ENCODE measurements at places on chromosomes 1 and 21.
A peak's percentile ranks its signal among the peaks of the same experiment; 100 is the strongest.

DNA sequence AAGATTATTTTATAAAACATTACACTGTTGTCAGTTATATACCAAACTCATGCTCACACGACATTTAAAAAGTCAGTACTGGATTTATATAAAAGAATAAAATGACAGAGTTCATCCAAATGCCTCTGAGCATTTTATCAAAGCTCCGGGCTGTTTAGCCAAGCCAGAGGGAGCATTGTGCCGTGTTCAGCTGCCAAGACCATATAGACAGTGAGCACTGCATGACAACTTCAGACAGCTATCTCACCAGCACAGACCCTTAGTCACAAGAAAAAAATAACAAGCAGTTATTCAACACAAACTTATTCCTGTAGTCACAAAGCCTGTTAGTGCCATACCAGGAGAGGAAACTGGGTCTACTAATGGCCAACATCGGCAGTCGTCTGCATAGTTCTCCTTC is 88.0 kb upstream of the PBX1 start:
- DNase-seq = no peak

GRCh38 chr1:55445416-55445815 is 230.3 kb upstream of the USP24 start:
- DNase-seq = no peak

DNA sequence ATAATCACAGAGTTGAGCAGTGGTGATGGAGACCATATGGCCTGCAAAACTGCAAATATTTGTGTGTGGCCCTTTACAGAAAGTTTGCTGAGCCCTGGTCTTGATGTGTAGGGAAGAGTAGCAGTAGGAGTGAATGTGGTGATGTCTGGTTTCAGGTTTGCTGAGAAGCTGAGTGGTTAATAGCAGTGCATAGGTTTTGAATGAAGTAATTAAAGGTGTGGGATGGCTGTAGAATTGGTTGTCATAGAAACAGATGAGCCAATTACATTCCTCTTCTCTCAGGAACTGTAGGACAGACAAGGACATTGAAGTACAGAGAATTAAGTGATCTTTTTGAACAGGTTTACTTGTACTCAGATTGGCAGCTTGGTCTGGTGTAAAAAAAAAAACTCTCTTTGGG is 37.4 kb downstream of the PRDM2 start:
- no peak for DNase-seq

DNA sequence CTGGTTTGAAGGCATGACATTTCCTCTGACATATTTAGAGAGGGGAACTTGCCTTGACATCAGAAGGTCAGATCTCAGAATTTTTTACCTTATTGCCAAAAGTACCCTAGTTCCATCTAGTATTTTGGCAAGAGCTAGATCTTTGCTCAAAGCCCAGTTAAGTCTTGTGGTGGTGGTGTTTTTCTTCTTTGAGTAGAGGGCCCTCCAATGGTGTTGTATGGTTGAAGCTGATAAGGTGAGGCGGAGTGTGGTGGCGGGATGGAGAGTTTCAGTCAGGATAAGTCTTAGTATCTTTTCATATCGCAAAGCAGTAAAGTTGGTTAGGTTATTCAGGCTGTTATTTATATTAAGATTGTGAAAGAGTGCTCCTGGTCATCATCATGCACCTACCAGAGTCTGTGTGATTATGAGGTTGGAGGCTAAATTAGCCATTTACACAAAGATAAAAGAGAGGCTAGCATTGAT is 20.1 kb upstream of the MACF1 start:
- no peak for DNase-seq

DNA sequence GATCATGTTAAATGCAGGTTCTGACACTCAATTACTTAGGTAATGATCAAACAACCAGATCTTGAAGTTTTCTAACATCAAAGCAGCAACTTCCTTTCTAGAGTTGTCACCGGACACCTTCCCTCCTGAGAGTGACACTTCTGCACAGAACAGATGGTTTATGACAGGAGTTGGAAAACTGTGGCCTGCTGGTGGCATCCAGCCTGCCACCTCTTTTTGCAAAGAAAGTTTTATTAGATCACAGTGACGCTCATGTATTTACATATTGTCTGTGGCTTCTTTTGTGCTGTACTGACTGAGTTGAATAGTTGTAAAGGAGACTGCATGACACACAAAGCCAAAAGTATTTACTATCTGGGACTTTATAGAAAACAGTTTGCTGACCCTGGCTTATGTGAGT is 28.3 kb downstream of the DDR2 start:
- DNase-seq = no peak

DNA sequence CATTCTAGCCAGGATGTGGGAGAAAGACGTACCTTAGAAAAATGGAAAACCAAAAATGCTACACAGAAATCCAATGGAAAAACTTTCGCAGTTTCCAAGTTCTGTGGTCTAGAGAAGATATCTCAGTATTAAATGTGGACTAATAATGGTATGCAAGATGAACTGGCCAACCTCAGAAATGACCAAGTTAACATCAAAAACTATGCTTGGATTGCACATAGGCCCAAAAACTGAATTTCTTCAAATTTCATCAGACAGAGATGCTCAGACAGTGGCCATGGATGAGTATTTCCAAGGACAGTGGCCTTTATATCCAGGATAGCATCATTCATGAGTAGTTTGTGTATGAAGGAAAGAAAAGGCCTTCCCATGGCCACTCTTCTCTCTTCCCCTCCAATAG is 132.2 kb downstream of the TIAM1 start:
- no peak for DNase-seq

DNA sequence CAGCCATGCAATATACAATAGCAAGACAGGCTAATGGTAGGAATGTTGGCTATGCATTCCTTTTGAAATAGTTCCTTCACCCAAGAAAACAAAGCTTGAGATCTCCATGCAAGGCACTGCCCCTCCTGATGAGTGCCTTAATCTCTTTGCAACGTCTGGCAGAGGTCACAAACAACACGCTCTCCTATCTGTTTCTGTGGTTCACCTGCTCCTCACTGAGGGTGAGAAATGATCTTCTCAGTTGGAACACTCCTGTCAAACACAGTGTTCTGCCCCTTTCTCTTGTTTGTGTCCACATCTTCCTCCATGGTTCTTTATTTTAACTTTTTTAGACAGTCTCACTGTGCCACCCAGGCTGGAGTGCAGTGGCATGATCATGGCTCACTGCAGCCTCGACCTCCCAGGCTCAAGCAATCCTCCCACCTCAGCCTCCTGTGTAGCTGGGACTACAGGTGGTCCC is 21.2 kb upstream of the XPR1 start:
- DNase-seq = no peak

DNA sequence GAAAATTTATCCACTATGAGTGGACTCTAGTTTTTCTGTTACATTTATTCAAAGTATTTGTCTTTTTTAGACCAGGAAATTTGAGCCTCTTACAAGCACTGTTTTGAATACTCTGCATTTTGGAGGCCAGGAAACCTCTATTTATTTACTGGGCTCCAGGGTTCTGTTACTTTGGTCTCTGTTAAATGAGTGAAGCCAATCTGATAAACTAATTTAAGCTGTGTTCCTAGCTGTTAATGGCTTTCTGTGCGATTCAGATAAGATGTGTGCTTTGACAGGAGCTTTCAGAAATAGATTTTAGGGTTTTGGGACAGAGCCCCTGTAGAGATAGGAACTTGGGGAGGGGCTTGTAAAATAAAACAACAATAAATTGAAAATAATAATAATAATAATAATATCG is 23.9 kb downstream of the ACKR1 start:
- DNase-seq = no peak

- no peak for DNase-seq
These were observed 163.2 kb downstream of the FMN2 start for GRCh38 chr1:240254778-240255291.

GRCh38 chr1:79304131-79304530 is 297.6 kb upstream of the ADGRL4 start:
- no peak for DNase-seq

DNA sequence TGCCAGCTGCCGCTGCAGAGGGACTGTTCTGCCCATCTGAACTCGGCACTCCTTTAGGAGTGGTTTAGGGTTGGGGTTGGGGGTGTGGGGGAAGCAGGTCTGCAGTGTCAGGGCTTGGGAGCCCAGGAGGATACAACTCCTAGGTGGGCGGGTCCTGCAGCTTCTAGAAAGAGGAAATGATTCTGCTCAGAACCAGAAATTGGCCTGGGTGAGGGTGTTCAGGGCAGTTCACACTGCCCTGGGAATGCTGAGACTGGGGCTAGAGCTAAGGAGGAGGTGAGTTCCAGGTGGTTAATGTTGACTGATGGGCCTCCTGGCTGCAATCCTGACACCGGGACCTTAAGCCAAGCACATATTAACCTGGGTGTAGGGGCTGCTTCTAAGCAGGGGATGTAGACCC is 4.8 kb upstream of the SLC26A9 start:
- no peak for DNase-seq

GRCh38 chr1:164704954-164705353 is 146.0 kb downstream of the PBX1 start:
- no peak for DNase-seq

DNA sequence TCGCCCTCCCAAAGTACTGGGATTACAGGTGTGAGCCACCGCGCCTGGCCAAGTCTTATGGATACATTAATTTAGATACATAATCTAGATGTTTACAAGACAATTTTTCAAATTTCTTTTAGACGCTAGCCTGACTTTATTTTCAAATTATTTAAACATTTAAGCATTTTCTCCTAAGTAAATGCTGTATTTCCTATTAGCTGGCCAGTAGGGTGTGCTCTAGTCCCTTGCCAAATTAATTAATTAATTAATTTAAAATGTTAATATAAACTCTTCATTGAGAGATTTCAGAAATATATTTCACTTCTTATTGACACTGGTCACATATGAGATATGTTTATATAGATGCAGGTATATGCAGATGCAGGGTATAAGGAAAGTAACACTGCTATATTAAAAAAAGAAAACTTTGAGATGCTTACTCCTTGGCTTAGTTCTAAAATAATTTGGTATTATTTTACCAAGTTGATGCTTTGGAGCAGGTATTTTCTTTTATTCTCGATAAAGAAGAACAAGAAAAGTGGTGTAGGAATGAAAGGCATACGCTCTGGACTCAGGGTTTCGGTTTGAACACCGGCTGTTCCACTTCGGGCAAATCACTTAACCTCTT is 5.2 kb upstream of the ERRFI1 start:
- DNase-seq = no peak

GRCh38 chr1:109084563-109085517 is 5.7 kb upstream of the TMEM167B start:
- no peak for DNase-seq

GRCh38 chr1:29934255-29934772 is 698.0 kb downstream of the PTPRU start:
- no peak for DNase-seq

DNA sequence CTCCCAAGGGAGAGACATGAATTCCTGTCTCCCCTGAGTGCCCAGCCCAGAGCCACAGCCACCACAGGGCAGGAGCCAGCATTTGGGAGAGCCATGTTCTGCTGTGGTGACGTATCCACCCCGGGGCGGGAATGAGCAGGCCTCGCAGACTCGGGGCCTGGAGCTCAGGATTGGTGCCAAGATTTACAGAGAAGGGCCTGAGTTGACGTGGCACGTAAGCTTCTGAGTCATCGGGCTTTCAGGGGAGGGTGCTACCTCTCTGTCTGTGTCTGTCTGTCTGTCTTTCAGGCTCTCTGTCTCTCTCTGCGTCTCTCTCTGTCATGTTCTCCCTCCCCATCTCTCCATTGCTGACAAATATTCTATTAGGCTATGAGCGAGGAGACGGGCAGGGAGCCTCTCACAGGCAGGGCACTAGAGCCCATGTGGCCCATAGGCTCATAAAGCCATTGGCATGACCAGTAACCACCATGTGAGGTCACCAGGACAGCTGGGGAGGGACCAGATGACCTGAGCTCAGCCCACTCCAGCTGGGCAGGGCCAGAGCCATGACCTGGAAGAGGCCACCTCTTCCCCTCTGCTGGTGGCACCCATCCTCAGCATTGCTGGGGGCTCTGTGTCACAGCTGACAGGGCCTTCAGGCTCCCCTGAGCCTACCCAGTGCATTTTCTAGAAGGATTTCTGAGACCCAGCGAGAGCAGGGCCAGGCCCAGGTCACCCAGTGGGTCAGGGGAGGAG is 300.0 kb upstream of the VAMP3 start:
- DNase-seq = no peak

GRCh38 chr1:62265956-62266935 is 53.0 kb downstream of the KANK4 start:
- no peak for DNase-seq

DNA sequence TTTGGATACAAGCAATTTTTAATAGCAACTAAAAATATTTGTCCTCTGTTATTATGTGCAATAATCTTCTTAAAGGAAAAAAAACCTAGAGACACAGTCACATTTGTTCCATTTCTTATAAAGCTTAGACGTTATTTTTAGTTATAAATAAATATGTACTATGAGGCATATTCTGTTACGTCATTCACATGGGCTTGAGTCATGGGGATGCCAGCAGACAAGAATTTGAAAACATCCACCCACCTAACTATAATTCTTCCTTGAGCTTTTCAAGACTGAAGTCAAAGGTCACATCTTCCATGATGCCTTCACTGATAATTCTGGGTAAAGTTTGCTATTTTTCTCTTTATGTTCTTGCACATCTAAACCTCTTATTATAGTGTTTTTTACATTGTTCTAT is 268.8 kb downstream of the KCTD3 start:
- no peak for DNase-seq

GRCh38 chr1:153752072-153752471 is 23.1 kb upstream of the SLC27A3 start:
- no peak for DNase-seq

DNA sequence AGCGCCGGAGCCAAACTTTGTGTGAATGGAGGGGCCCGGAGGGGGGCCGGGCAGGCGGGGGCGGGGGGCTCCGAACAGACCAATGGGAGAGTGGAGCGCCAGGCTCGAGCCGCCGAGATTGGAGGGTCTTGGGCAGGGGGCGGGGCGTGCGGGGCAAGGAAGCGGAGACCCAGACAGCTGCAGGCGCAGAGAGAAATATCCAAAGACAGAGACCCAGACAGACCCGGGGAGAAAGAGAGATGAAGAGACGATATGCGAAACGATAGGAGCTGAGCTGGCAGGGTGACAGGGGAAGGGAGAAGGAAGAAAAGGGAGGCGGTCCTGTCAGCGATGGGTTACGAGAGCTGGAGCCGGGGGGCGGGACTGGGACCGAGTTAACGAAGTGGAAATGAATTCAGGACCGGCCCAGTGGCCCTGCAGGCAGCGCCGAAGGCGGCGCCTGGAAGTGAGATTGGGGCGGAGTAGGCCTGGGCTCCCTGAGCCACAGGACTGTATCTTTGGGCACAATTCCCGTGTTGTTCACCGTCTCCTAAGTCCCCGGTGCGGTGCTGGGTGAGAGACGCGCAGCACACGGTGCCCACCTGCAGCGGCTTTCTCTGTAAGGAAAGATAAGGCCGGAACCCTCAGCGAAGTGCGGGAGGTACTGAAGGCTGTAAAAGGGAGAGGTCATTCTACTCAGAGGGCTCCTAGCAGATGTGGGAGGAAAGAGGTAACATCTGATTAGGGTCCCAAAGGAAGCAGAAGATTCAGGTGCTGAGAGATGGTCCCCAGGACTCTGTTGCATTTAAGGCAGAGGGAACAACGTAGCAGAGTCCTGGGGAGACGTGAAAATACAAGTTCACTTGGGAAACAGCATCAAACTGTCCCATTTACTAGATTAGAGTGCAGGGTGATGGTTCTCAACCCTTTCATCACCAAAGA is 543 bp upstream of the KCNJ10 start:
- peak; percentile 53 for DNase-seq

Data from activated CD8-positive, alpha-beta memory T cell treated with anti-CD3 and anti-CD28 coated beads for 1 hour (primary cell).